Chondrocyte (in vitro differentiated cells): ENCODE measurements at places on chromosomes 7 and 10. TPM values are rescaled to one million over a fixed set of nuclear protein-coding genes. Genes with fewer than 3 reads are reported as not detected.

DNA sequence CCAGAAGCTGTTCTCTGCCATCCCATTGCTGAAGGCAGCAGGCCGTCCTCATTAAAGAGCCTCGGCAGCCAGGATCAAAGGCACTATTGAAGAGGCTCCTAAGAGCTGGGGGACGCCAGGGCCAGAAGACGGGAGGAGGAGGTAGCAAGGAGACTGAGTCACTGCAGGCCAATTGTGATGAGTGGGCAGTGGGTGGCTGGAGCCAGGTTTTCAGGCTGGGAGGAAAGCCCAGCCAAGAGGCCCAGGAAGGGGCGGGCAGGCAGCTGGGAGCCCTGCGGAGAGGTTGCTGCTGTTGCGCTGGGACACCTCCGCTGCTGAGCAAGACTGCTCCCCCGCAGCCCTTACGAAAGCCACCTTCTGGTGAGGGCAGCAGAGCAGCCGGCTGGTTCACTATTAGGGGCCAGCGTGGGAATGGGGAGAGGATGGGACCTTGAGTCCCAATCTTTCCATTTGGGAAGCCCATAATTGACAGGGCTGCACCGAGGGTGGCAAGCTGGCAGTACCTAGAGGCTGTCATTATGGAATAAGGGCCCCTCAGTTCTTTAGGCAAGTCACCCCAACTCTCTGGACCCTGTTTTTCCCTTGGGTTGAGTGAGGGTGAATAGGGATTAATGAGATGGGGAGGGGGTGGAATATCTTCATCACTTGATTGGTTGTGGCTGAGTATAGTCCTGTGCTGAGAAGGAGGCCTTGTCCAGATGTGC, 48.4 kb downstream of the UNC5B start:
- H3K27ac ChIP-seq = peak overlapping the region; percentile 88
- peaks cover 74% of the 10 kb centered on the region for H3K4me1 ChIP-seq

DNA sequence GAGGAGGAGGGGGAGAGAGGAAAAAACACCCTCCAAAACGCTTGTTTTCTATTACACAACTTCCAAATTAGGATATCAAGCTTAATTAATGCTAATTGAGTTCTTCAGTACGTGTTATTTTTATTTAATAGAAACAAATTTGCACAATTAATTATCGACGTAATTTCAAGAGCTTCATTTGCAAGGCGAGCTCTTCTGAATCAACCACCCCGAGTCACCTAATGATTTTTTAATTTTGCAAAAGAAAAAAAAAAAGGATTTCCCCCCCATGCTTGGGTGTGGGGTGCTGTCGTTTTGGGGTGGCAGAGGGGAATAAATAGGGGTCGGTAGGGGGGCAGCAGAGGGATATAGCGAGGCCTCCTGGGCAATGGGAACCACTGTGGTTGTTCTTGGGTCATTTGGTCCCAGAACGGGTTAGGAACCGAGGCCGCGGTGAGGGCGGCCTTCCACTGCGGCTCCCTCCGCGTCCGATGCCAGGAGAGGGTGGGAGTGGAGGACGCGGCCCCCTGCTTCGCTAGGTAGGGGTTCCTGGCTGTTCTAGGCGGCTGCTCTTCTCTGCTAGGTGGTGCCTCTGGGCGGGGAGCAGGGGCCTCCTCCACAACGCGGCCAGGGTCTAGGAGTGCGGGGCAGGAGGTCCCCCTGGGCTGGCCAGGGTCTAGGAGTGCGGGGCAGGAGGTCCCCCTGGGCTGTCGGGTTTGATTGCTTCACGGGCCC, 7.3 kb downstream of the UNCX start:
- no peak overlapping the region for H3K4me3 ChIP-seq
- H3K27ac ChIP-seq = no peak overlapping the region
- peaks cover 2% of the 10 kb centered on the region for H3K4me1 ChIP-seq
- no peak for DNase-seq
- peaks cover 44% of the 10 kb centered on the region for H3K27me3 ChIP-seq

Gene SERPINE1
- 794 to 1,203 TPM (median 1,180 TPM) in 3 replicates for total RNA-seq

- no peaks in the 10 kb centered on the region for H3K4me1 ChIP-seq
- no peak overlapping the region for H3K4me3 ChIP-seq
- DNase-seq = no peak
- H3K27me3 ChIP-seq = peaks cover 28% of the 10 kb centered on the region
- H3K36me3 ChIP-seq = no peaks in the 10 kb centered on the region
Observed at GRCh38 chr7:12328888-12329770, 74.5 kb downstream of the VWDE start.

- DNase-seq = no peak
- no peaks in the 10 kb centered on the region for H3K27me3 ChIP-seq
- no peaks in the 10 kb centered on the region for H3K36me3 ChIP-seq
- peaks cover 14% of the 10 kb centered on the region for H3K4me1 ChIP-seq
- no peak overlapping the region for H3K4me3 ChIP-seq
- H3K27ac ChIP-seq = no peak overlapping the region
Observed at GRCh38 chr7:105764506-105764905, 111.9 kb downstream of the ATXN7L1 start.

DNA sequence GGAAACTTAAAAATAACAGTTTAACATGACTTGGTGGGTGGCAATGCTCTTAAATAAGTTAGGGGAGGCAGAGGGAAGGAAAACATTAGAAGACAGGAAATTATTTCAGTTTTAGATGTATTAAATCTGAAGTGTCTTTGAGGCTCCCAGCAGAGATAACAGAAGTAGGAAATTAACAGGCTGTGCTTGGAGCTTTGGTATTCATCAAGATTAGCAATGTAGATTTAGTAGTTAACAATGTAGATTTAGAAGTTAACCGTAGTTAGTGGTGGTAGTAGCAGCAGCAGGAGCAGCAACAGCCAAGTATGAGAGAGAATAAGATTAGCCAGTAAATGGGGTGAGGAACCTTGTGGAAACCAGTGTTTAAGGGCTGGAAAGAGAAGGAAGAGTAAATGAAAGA, 48.7 kb upstream of the UBN2 start:
- peaks cover 11% of the 10 kb centered on the region for H3K4me1 ChIP-seq
- no peak for DNase-seq
- no peak overlapping the region for H3K4me3 ChIP-seq
- no peak overlapping the region for H3K27ac ChIP-seq
- H3K36me3 ChIP-seq = peaks cover 14% of the 10 kb centered on the region

Gene C7orf57
- total RNA-seq = not detected in 3 replicates

DNA sequence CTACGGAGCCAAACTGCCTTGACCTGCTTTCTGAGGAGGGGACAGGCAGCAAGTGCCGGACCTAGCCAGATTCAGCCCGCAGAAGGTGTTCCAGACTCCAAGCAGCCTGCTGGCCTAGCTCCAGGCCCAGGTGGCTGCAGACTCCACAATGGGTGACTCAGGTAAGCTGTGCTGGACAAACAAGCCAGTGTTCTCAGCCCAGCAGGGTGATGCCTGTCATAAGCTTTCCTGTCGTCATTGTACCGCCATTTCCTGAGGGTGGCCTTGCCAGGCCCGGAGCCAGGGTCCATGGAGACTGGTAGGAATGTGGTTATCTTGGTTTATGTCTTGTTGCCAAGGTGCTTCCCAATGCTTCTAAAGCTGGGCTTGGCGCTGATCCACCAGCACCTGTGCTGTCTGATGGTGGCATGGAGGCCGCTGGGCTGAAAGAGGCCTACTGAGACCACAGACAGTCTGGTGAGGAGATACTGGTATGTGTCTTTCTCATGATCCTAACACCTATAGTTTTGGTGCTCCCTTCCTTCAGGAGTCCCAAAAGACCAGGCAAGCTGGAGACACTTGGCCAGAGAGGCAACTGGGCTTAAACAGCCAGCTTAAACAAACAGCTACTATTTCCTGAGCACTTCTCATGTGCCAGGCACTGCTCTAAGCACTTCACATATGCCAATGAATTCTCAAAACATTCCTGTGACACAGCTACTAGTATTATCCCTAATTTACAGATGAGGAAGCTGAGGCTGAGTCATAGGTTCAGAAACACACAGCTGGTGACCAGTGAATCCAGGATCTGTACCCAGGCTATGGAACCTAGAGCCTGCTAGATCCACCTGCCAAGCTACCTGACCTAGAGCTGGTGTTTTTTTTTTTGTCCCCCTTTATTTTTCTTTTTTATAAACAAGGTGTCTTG, 42.0 kb downstream of the ZC3HC1 start:
- no peaks in the 10 kb centered on the region for H3K27me3 ChIP-seq
- H3K36me3 ChIP-seq = no peaks in the 10 kb centered on the region
- no peak for DNase-seq
- no peak overlapping the region for H3K4me3 ChIP-seq
- H3K4me1 ChIP-seq = peaks cover 22% of the 10 kb centered on the region
- H3K27ac ChIP-seq = peak overlapping the region; percentile 93

- H3K27me3 ChIP-seq = no peaks in the 10 kb centered on the region
- no peak overlapping the region for H3K4me3 ChIP-seq
- peaks cover 4% of the 10 kb centered on the region for H3K4me1 ChIP-seq
- no peak for DNase-seq
- no peaks in the 10 kb centered on the region for H3K36me3 ChIP-seq
Observed at GRCh38 chr10:101506829-101507661, 81.0 kb downstream of the POLL start.

DNA sequence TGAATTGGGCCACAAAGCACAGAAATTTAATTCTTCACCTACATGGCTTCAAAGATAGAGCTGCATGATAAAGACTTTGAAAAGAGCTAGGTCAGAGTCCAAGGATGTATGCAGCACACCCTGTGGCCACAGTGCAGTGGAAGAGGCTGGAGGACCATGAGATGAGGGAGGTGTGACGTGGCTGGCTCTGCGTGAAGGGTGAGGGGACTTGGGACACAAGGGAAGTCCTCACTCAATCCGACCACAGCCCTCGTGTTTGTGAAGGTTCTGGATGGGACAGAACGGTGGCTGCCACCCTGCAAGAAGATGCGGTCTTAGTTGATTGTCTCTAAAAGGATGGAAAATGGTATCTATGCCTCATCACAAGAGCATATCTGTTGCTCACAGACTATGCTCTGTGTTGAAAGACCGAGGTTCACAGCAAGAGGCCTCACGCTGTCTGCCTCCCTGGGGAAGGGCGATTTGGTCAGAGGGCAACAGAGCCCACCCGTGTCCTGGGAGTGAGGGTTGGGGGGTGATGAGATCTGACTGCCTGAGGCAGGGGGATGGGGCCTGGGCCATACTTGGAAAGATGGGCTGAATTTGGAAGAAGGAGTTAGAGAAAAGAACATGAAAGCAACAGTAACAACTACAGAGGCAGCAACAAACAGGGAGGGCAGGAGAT, 174.4 kb upstream of the SHH start:
- peaks cover 31% of the 10 kb centered on the region for H3K27me3 ChIP-seq
- H3K4me1 ChIP-seq = no peaks in the 10 kb centered on the region
- no peak overlapping the region for H3K4me3 ChIP-seq
- peaks cover 2% of the 10 kb centered on the region for H3K36me3 ChIP-seq
- H3K27ac ChIP-seq = no peak overlapping the region
- DNase-seq = no peak

GRCh38 chr10:104774234-104774633, 133.1 kb downstream of the SORCS3 start:
- no peaks in the 10 kb centered on the region for H3K36me3 ChIP-seq
- no peak overlapping the region for H3K4me3 ChIP-seq
- no peak overlapping the region for H3K27ac ChIP-seq
- H3K4me1 ChIP-seq = no peaks in the 10 kb centered on the region
- no peak for DNase-seq

- peaks cover 3% of the 10 kb centered on the region for H3K4me1 ChIP-seq
- H3K27ac ChIP-seq = no peak overlapping the region
- no peaks in the 10 kb centered on the region for H3K27me3 ChIP-seq
- peaks cover 28% of the 10 kb centered on the region for H3K36me3 ChIP-seq
- no peak for DNase-seq
Observed at GRCh38 chr7:95589766-95590165, 6.5 kb downstream of the PDK4 start.

Gene OLAH
- 1.9 to 3.4 TPM (median 2.1 TPM) in 3 replicates for total RNA-seq

Gene SEMA3E
- 3.7 to 10.1 TPM (median 5.1 TPM) in 3 replicates for total RNA-seq

GRCh38 chr10:95832216-95833041, 75.3 kb upstream of the CC2D2B start:
- H3K36me3 ChIP-seq = no peaks in the 10 kb centered on the region
- no peak for DNase-seq
- no peak overlapping the region for H3K27ac ChIP-seq
- H3K4me1 ChIP-seq = no peaks in the 10 kb centered on the region
- no peaks in the 10 kb centered on the region for H3K27me3 ChIP-seq
